Activated T-cell treated with anti-CD3 and anti-CD28 coated beads, Interleukin-2, amount 50 U/mL, for 24 hours (primary cell): ENCODE measurements at places on chromosomes 6 and 20.

GRCh38 chr20:62087227-62087626, 21.5 kb upstream of the TAF4 start:
- no peak overlapping the region for H3K27ac ChIP-seq
- peaks cover 9% of the 10 kb centered on the region for H3K27me3 ChIP-seq
- no peak overlapping the region for H3K4me3 ChIP-seq

DNA sequence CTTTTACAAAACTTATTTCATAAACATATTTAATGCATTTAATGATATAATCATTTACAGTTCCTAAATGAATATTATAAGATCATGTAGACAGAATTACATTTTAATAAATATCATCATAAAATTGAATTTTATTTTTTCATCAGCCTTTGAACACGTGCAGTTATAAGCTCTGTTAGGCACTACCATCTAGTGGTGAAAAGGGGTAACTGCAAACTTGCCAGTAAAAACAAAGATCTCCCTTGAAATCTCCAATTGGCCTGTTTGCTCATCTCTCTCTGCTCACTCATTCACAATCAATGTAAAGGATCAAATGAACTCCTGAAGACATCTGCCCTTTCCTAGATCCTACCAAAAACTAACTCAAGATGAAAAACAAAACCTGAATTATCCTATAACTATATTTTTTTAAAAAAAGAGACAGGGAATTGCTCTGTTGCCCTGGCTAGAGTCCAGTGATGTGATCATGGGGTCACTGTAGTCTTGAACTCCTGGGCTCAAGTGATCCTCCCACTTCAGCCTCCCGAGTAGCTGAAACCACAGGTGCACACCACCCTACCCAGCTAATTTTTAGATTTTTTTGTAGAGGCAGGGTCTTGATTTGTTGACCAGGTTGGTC, 31.7 kb downstream of the SAMHD1 start:
- no peaks in the 10 kb centered on the region for H3K27me3 ChIP-seq
- peak overlapping the region; percentile 84 for H3K27ac ChIP-seq
- peaks cover 59% of the 10 kb centered on the region for H3K36me3 ChIP-seq
- no peak for DNase-seq
- peaks cover 22% of the 10 kb centered on the region for H3K4me1 ChIP-seq
- no peak overlapping the region for H3K4me3 ChIP-seq

- H3K36me3 ChIP-seq, result peaks cover 2% of the 10 kb centered on the region
- H3K4me1 ChIP-seq, result peaks cover 42% of the 10 kb centered on the region
- no peak overlapping the region for H3K27ac ChIP-seq
- H3K4me3 ChIP-seq, result no peak overlapping the region
- no peak for DNase-seq
Measured at GRCh38 chr6:137913434-137913833, 46.4 kb downstream of the TNFAIP3 start.

DNA sequence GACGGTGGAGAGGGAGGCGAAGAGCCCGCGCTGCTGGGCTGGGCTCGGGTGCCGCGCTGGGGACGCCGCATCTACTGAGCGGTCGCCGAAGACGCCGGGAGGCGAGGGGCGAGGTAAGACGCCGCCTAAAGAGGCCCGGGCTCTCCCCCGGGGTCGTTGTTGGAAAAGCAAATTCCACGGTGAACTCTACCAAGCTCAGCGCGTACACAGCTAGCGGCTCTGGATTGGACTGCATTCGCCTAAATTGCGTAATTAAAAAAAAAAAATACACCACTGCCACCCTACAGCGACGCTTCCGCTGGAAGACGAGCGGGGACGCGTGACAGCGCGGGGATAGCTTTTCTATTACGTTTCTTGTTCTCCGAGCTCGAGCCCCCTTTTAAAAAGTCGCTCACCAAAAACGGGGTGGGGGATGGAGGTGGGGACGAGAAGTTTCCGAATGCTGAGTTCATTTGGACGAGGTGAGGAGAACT, 92.0 kb upstream of the PRDM1 start:
- peak overlapping the region; percentile 80 for H3K4me3 ChIP-seq
- DNase-seq, result no peak
- peaks cover 4% of the 10 kb centered on the region for H3K36me3 ChIP-seq
- peaks cover 35% of the 10 kb centered on the region for H3K4me1 ChIP-seq
- H3K27me3 ChIP-seq, result peaks cover 74% of the 10 kb centered on the region
- H3K27ac ChIP-seq, result peak overlapping the region; percentile 83

DNA sequence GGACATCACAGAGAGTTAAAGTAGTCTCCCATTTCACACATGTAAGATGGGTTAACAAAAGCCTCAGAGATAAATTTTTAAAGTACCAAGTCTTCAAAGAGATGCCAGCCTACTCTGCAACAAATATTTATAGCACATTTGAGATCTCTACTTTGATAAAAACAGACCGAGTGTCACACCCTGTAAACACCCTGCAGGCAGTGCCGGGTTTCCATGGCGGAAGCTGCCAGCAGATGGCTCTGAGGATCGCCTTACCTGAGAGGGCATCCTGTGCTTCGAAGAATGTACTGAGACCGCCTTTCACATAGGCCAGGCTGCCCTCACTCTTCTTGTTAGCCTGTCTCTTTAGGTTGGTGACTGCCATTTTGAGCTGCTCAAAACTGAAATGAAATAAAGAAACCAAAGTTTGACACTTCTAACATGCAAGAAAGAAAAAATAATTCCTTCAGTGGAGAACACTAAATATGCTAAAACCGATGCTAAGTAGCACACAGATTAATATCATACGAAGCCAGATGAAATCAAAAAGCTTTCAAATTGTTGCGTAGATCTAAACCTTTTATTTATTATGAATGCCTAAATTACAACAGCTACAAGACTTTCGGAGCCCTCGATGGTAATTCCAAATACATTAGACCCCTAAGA, 39.3 kb downstream of the HUS1B start:
- no peak overlapping the region for H3K27ac ChIP-seq
- no peak overlapping the region for H3K4me3 ChIP-seq
- peaks cover 53% of the 10 kb centered on the region for H3K36me3 ChIP-seq
- no peaks in the 10 kb centered on the region for H3K27me3 ChIP-seq
- H3K4me1 ChIP-seq, result no peaks in the 10 kb centered on the region
